ENCODE measurements at places on chromosomes 2 and 18.

DNA sequence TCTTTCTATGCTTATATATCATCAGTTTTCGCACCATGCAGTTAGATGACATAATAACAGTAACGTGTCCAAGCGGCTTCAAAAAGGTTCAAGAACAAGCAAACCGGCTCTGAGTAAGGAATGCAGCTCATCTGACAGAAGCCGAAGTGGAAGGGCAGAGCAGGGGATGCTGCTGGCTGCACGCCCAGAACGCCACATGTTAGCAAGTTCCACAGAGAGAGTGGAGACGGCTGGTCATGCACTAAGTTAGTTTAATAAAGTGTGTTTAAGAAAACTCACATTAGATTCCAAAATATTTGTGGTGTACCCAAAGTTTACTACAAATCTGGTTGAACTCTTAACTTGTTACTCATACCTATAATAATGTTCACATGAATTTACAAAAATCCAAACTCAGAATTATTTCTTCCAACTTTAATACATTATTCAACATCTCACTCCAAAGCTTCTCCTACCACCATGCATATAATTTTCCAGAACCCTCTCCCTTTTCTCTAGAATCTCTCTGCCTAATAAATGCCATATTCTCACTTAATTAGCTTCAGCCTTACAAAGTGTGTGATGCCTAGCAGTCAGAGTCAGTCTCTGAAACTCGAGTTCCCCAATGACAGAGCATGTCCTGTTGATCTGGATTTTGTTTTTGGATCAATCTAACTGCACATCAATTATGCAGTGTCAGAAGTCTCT is 170.0 kb downstream of the DNAH7 start:
- peak; percentile 4 for DNase-seq

DNA sequence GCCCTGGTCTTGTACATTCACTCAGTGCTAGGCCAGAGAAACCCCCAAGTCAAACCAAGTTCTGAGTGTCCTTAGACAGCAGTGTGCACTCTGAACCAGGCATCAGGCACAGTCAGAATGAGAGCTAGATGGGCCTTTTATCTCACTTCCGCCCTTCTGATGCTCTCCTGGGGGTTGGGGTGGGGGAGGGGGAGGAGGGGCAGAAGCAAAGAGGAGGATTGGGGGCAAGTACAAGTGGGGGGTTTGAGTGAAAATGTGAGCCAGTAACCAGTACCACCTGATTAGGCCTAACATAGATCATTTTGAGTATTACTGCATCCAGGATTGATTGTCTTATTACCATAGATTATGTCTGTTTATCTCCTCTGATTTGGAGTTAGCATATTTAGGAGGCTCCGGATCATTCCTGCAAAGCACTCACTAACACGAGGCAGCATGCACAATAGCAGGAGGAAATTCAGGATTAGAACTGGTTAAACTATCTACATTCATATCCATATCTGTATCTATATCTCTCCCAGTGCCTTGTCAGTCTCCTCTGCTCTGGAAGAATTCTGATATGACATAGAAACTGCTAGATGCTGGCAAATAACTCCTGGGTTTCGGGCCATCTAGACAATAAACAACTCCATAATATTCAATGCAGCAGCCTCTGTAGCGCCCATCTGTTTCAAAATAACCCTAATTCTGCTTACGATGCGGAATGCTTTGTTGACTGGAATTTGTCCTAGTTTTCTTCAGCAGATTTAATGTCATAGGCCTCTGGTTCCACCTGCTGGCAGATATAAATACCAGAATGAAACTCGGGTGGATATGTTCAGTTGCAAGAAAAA is 149.1 kb downstream of the RHBDD1 start:
- DNase-seq: peak; percentile 66

GRCh38 chr2:187403568-187404260 is 44.3 kb downstream of the CALCRL start:
- DNase-seq: no peak

DNA sequence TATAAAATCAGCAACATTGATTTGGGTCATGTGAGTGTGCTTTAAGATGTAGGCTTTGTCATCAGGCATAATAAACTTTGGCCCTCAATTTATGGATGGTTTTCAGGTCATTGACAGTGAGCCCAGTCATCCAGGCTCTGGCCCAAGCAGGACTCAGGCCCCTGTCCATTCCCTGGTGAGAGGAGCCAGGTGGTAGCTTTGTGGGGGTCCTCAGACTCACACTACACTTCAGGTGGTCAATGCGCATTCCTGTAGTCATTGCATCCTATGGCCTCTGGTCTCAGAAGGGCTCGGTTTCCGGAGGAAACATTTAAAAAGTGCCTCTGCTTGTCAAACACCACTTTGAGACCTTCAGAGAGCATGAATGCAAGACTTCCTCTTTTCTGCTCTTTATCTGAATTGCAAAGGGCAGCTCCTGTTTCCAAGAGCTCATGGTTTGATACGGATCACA is 20.2 kb downstream of the LGALSL start:
- DNase-seq: no peak

DNA sequence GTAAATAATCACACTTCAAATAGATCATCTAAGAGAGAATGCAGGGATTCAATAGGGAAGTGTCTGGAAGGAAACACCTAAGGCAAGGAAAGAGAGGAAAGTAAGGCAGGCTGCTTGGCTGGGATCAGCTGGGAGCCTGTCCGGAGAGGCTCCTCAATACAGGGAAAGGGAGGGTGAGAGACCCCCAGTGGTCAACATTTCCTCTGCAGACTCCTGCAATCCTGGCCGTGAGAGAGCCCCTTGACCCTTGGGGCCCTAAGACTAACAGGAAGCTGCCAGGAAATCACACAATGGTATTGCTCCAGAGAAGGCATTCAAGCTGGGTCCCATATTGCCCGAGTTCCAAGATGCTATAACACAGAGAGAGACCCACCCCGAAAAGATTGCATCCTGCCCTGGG is 549.4 kb downstream of the NYAP2 start:
- DNase-seq: no peak

DNA sequence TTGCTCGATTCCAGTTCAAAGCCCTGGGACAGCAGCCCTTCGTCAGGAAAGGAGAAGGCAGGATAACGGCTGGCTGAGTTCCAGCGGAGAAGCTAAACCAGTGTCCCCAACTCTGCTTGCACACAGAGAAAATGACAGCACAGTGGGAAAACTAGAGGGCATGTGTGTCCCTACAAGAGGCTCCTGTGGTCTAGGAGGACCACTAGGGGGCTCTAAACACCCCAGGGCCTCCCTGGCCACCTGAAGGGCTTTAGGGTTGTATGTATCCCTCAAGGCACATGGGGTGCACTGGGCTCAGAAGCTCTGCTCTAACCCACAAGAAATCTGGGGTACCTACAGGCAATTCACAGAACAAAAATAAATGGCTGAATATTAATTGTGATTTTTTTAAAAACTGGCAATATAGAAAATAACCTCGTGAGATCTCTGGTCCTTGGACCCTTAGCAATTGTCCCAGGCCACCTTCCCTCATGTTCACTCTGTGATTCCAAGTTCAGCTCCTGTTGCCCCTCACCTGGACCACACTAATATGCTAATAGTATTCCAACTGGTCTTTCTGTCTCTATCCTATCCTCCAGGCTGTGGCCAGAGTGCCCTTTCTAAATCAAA is 17.5 kb downstream of the STAT1 start:
- peak; percentile 15 for DNase-seq

- DNase-seq: no peak
Observed at GRCh38 chr2:7835693-7836680, 845.9 kb upstream of the ID2 start.

DNA sequence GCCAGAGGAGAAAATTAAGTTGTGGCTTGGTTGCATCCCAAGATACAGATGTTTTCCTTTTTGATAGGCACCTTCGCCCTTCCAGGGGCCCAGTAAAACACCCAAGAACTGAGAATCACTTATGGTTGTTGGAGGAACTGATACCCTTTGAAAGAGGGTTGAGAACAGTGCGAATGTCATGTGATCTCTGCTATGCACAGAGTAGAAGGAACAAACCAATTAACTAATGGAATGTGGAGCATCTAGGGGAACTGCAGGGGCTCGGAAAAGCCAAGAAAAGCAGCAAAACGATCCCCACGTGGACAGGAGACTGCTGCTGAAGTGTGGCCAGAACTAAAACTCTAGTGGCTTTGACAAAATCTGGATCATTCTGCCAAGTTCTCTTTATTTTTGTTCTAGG is 58.8 kb downstream of the APOB start:
- no peak for DNase-seq

- no peak for DNase-seq
Observed at GRCh38 chr2:47782381-47782670, 619 bp upstream of the MSH6 start.

DNA sequence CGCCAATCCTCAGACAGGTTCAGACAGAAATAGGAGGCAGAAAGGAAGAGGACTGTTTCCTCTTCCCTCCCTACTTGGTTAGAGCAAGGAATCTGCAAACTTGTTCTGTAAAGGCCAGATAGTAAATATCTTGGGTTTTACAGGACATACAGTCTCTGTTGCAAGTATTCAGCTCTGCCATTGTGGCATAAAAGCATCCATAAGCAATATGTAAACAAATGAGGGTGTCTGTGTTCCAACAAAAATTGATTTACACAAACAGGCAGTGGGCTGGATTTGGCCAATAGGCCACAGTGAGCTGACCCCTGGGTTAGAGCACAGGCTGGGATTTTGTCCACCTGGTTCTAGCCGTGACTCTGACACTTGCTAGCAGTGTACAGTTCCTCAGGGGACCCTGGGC is 89.4 kb downstream of the NRP2 start:
- DNase-seq: no peak

GRCh38 chr2:141142025-141142424 is 988.8 kb downstream of the LRP1B start:
- DNase-seq: no peak

DNA sequence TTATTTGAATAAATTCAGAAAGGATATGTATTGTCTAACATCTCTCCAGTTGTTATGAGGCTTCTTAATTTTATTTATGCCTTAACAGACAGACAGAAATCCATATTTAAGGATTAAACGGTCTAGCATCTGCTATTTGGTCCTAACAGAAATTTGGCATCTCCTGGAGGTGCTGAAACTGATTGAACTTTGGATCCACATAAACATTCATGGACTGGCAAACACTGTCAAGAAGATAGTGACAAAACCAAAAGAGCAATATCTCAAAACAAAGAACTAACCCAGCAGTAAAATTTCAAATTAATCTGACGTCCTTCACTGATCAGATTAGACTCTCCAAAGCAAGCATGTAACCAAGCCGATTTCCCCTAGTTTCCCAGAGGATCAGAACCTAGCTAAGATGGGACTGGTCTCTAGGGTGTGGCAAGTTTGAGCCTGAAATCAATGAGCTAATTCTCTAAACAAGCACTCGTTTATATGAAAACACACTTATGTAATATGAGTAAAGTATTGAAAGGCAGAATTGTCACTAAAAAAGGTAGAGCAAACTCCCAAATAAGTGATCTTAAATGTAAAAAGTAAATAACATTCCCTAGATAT is 139.5 kb downstream of the NOL4 start:
- no peak for DNase-seq

All from T47D (cell line).